ENCODE measurements at places on chromosomes 2 and 18.

GRCh38 chr2:25851740-25852503 is 26.4 kb downstream of the ASXL2 start:
- DNase-seq, result no peak

DNA sequence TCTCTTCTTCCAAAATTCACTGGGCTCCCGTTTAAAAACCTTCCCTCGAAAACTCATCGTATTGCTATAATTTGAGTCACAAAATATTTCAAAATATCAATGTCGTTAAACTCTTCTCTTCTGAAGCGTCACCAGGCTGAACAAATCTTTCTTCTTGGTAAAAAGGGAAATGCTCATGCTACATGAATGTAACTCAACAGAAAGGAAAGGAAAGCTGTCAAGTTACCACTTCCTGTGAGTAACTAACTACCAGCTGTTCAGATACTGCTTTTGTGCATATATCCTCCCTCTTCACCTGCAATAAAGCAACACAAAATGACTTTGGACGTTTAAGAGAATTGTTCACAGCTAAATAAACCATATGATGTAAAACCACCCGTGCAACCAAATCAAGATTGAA is 95.4 kb downstream of the DOCK10 start:
- DNase-seq, result no peak

DNA sequence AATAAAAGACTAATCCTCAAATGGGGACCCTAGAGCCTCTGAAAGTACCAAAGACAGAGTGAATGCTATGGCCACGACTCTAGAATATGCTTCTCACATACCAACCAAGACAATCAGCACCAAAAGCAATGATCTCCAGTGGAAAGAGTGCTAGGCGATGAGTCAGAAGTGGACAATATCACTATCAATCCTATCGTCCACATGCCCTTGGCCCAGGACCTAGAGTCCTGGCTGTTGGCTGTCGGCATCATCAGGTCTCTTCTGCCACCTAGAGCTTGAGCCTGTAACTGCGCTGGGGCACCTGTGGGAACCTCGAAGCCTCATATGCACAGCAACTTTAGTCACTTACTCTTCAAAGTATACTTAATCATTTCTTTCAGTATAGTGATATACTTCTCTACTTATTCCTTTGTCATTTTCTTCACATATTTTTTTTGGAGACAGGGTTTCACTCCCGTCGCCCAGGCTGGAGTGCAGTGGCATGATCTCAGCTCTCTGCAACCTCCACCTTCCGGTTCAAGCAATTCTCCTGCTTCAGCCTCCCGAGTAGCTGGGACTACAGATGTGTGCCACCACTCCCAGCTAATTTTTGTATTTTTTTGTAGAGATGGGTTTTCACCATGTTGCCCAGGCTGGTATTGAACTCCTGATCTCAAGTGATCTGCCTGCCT is 29.7 kb downstream of the NOL10 start:
- DNase-seq, result no peak

- DNase-seq, result no peak
Measured at GRCh38 chr2:176251928-176252327, 17.3 kb upstream of the MTX2 start.

DNA sequence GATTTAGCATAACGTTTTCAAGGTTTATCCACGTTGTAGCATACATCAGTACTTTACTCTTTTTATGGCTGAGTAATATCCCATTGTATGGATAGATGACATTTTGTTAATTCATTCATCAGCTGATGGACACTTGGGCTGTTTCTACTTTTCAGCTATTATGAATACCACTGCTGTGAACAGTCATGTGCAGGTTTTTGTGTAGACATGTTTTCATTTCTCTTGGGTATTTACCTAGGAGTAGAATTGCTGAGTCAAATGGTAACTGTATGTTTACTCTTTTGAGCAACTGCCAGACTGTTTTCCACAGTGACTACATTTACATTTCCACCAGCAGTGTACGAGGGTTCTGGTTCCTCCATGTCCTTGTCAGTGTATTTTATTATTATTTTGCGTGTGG is 33.9 kb downstream of the COX7A2L start:
- no peak for DNase-seq

DNA sequence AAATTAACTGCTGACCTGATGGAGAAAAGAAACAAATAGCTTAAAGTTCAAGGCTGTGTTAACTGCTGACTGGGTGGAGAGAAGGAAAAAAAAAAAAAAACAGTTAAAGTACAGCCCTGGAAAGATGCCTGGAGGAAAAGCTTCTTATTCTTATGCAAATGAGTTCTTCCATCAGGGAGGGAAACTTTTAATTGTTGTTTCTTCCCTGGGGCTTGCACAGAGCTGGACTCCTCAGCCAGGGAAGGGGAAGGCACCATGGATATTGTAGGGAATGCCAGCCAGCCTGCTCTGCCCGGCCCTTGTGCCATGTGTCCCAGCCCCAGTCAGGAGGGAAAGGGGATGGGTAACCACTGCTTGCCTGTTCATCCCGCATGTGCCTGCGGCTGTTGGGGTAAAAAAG is 833.1 kb upstream of the CRIM1 start:
- no peak for DNase-seq

DNA sequence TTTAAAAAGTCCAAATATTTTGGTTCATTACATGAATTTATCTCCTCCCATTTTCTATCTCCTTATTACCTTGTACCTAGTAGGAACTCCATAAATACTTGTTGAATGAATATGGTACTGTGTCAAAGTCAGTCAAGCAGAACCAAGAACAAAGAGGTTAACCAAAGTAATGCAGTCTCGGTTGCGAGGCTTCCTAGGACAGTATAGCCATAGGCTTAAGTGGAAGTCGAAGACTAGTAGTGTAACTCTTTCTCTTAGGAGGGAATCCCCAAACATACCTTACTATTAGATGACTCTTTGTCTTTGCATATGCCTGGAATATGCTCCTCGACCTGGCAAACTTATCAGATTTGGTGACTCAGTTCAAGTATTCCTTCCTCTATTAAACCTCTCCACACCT is 4.8 kb downstream of the LIPT1 start:
- DNase-seq, result no peak

- no peak for DNase-seq
Measured at GRCh38 chr2:199850218-199850717, 724 bp downstream of the FTCDNL1 start.

- no peak for DNase-seq
Measured at GRCh38 chr18:77133835-77134496, 1.4 kb upstream of the MBP start.

DNA sequence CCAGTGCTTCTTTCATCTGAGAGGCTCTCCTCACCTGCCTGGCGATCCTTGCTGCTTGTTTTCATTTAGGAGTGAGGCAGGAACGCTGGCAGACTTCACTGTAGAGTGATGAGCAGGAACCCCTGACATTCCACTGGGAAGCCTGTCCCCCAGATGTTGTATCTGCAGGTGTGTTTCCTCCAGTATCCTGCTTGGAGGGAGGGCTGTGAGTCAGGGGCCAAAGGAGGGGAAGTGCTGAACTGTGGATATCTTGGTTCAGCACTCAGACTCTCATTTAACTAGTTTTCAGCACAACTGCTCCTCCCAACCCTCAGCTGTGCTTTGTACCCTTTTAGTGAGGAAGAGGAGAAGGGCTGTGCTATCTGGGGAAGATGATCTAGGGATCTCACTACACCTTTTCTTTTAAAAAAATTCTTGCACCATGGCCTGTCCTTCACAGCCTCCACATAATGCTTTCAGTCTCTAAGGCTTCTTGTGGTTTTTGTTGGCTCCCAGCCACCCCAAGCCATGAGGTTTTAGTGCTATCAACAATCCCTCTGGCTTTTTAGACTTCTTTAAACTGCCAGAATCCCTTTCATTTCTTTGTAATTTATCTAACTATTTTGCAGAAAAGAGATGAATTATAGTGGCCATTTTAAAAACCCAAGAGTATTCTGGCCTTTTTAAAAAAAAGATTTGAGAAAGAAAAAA is 11.2 kb downstream of the ANKAR start:
- DNase-seq, result no peak

DNA sequence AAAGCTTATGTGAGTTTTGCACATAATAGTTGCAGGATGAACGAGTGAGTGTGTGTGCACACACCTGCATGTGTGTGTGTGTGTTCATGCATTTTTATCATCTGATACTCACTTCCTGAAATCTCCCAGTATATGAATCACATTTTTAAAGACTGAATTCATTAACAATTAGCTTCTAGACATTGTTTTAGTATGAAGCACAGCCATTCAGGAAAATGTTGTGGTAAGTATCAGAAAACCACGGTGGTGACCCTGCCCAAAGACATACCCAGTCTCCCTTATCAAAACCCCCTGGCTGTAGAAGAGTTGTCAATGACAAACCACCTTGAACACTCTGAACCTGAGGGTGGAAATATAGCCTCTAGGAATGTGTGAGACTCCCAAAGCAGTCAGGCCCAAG is 220.8 kb downstream of the ALK start:
- no peak for DNase-seq

- no peak for DNase-seq
Measured at GRCh38 chr2:176158855-176159662, 2.0 kb downstream of the HOXD3 start.

DNA sequence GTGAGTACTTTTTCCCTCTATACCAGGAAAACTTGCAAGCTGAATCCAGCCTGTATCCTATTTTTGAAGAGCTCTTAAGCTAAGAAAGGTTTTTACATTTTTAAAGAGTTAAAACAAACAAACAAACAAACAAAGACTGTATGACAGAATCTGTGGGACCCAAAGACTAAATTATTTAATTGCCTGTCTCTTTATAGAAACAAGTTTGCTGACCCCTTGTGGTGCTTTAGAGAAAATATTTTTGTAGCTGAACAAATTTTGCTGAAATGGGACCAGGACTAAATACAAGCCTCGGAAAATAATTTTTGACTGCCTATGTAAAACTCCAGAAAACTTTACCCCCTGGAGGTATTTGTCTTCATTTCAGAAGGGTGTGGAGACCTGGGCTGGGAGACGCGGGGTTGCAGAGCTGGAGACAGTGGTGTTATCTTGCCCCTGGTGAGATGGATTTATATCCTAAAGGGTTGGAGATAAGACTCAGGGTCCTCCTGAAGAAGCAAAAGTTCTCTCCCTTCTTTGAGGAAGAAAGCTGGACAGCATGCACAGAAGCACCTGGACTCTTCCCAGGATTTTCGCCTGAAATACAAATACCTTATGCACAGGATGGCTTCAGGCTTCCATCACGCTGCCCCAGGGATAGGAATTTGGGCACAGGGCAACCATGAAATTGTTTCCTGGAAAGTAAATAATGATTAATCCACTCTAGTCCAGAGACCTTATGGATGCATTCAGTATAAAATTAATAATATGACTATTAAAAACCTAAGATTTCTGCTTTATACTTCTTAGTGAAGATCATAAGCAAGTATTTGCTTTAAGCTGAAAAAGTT is 54.3 kb downstream of the TMX3 start:
- no peak for DNase-seq

GRCh38 chr2:58449286-58450010 is 208.3 kb upstream of the FANCL start:
- DNase-seq, result no peak

- no peak for DNase-seq
Measured at GRCh38 chr2:111671426-111672150, 212.4 kb downstream of the ANAPC1 start.

DNA sequence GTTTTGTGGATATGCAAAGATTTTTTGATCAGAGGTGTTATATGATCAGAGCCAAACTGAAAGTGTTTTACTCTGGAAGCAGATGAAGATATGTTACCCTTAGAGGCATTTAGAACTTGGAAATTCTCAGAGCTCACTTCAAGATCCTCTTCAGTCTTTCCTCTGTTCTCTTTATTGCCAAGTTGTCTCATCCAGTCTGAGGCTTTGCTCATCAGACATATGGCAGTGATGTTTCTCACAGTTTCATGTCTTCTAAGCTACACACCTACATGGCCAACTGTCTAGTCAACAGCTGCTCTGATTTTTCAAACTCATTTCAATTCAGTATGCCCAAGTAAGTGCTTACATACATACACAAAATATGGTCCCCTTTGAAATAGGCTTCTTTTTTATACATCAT is 1504.3 kb upstream of the PIK3C3 start:
- no peak for DNase-seq
